ENCODE measurements at places on chromosomes 2 and 18.

GRCh38 chr2:239932881-239933735 is 92.0 kb downstream of the NDUFA10 start:
- DNase-seq: no peak

DNA sequence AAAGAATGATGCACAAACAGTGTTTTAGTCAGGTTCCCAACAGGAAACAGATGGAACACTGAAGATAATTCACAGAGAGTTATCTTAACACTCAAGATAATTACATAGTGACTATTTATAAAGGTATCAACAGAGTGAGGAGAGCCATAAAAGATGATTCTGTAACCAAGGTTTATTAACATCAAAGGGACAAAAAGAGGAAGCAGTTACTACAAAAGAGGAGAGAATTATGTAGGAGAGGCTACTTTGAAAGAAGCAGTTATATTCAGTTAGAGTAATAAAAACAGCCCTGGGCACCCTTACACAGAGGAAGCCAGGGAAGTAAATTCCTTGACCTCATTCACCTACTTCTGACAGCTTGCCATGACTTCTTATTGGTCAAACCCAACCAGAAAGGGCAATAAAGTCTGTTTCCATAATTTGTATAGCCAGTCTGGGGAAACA is 326.5 kb upstream of the SLC39A10 start:
- no peak for DNase-seq

- no peak for DNase-seq
These were observed 378.4 kb upstream of the HNRNPA3 start for GRCh38 chr2:176834226-176834625.

- no peak for DNase-seq
These were observed 1.7 kb downstream of the TMBIM1 start for GRCh38 chr2:218290316-218291261.

DNA sequence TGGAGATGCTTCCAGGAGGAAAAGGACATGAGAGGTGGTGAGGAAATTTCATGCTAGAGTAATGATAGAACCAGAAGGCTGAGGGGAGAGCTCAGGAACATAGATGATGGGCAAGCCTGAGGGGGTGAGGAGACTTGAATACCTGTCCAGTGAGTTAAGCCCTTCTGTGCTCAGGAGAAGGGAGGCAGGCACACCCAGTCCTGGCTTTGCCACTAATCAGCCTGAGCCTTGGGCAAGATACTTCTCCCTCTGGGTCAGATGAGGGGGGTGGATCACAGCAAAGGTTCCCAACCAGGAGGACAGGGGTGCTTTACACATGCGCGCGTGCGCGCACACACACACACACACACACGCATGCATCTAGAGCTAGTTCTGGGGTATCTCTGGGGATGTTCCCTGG is 151.6 kb upstream of the MSH6 start:
- DNase-seq: no peak

- no peak for DNase-seq
These were observed 122.7 kb upstream of the SMAD7 start for GRCh38 chr18:49073437-49073836.
